Aorta (tissue), 5 donors: ENCODE measurements at places on chromosomes 13 and 19. TPM values are rescaled to one million over a fixed set of nuclear protein-coding genes. Genes with fewer than 3 reads are reported as not detected.
A peak's percentile ranks its signal among the peaks of the same experiment; 100 is the strongest.

DNA sequence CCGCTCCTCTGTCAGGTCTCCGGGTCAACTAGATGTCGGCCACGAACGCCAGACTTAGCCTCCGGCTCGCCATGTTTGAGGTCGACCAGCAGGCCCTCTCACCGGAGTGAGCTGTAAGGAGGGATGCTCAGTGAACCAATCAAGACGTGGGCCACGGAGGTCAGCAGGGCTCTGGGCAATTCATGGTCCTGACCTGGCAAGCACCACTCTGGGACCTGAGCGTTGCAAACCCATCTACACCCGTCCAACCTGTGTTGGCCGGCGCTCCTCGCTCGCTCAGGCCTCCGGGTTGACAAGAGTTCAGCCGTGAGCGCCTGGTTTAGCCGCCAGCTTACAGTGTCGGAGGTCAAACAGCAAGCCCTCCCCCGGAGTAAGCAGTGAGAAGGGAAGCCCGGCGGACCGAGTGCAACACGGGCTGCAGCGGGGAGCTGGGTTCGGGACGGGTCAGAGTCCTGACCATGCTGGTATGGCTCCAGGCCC, 1361.9 kb downstream of the UQCRFS1 start:
- H3K27me3 ChIP-seq: no peaks in the 10 kb centered on the region
- H3K27ac ChIP-seq: no peak overlapping the region
- no peak for DNase-seq
- H3K4me3 ChIP-seq: no peak overlapping the region

DNA sequence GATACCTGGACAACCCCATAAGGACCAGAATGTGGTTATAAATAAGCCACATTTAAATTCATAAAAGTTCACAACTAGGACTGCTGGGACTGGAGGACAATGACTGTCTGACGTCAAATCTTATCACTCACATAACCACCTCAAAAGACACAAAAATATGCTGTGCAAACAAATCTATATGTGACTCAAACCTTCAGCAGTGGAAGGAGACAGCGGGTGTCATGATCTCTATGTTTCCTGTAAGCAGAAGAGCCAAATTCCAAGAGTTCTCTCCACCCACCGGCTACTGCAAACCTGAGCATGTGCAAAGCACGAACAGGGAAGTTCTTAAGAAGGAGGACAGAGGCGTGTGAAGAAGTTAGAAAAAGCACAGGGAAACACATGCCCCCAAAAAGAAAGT, 113.2 kb downstream of the MYCBP2 start:
- no peak overlapping the region for H3K4me3 ChIP-seq
- DNase-seq: no peak
- H3K36me3 ChIP-seq: peaks cover 5% of the 10 kb centered on the region

- H3K36me3 ChIP-seq: no peaks in the 10 kb centered on the region
- H3K27ac ChIP-seq: no peak overlapping the region
Observed at GRCh38 chr13:59024434-59024833, 1139.3 kb downstream of the DIAPH3 start.

GRCh38 chr19:49502866-49503581, 6.8 kb downstream of the RPS11 start:
- H3K36me3 ChIP-seq: no peaks in the 10 kb centered on the region
- H3K4me1 ChIP-seq: no peaks in the 10 kb centered on the region
- no peak overlapping the region for H3K4me3 ChIP-seq
- H3K27ac ChIP-seq: no peak overlapping the region
- no peak for DNase-seq

DNA sequence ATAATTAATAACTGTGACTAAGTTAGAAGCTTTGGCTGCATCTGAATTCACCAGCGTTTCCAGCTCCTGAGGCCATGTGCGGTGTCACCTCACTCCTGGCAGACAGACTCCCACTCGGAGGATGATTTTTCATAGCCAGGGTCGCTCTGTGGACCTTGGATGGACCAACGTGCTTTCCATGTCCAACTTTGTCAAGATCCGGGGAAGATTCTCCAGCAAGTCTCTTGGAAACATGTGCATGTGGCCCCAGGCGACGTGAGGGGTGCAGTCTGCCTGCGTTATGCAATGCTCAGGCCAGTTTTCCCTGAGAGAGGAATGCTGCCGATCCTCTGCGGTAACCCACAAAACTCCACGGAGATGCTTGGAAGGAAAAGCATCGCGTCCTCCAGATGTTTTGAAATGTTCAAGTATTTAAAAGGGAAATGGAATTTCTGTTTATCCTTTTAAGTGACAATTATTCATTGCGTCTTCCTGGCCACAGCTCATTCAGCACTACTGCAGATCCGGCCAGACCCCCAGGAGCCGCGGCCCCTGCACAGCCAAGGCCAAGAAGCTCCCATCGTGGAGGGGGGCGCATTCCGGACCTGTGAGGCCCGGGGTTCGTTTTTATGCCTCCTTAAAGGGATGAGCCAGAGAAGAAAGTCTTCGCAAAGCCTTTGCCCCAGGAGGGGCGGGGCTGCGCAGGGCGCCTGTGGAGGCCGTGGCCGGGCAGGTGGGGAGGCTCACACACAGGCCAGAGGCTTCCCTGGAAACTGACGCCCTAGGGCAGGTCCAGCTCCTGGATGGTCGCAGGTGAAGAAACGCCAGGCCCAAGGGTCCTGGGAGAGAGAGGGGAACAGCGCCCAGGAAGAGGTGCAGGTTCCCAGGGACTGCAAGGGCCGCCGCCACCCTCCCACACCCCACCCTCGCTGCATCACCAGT, 46.0 kb downstream of the C13orf46 start:
- no peak overlapping the region for H3K27ac ChIP-seq
- H3K4me1 ChIP-seq: no peaks in the 10 kb centered on the region
- H3K4me3 ChIP-seq: no peak overlapping the region
- no peaks in the 10 kb centered on the region for H3K27me3 ChIP-seq
- DNase-seq: peak; percentile 80

DNA sequence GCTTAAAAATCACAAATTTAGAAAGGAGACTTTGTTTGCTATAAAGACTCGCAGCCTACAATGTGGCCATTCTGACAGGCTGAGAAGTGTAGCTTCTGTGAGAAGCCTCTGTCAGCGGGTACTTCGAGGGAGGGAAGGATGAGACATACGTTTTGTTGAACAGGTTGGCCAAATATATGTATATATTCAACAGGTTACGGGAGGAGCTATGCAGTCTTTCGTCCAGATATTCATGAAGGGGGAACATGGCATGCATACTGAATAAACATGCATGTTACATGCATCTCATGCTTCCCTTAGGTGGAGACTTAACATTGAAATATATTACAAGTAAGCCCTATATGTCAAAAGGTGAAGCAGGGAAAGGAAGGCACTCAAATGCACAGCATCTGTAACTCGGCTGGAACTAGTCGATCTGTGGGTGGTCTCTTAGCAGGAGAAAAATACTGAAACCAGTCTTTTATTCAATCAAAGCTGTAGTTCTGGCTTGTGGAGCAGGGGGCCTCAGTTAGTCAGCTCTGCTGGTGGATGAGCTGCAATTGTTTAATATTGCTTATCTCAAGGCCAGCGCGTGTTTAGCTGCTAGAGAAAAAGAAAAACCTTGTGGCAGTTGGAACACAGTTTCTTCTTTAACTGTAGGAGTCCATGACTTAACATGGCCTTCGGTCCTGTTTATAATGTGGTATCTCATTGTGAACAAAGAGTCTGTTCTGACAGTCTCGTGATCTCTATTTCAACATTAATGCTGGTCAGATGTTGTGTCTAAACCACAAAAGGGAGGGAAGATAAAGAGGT, 94.3 kb downstream of the FAM216B start:
- no peak for DNase-seq
- H3K36me3 ChIP-seq: no peaks in the 10 kb centered on the region
- no peak overlapping the region for H3K27ac ChIP-seq
- no peaks in the 10 kb centered on the region for H3K27me3 ChIP-seq

- peaks cover 2% of the 10 kb centered on the region for H3K4me1 ChIP-seq
- no peaks in the 10 kb centered on the region for H3K27me3 ChIP-seq
- H3K27ac ChIP-seq: no peak overlapping the region
- DNase-seq: no peak
- H3K4me3 ChIP-seq: no peak overlapping the region
Observed at GRCh38 chr13:29537736-29538651, 57.5 kb downstream of the SLC7A1 start.

DNA sequence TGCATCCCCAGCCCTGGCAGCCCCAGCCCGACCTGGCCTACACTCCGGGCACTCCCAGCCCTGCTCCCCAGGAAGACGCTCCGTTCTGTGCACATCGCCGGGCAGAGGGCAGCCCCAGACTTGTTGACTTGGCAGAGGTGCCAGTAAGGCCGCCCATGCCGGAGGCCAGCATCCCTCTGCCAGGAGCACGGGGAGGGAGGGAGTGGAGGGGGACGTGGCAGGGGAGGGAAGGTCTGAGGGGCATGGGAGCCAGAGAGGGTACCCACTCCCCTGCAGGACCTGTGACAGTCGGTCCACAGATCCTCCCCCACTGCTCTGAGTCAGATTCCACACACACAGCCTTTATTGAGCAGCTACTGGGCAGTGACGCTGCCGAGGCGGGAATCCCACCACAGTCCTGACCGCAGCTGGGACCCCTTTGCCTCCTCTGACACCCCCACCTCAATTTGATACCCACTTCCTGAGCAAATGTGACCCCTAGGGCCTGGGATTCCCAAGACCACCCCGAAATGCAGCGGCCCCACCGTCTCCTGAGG, 1.9 kb upstream of the NKPD1 start:
- no peaks in the 10 kb centered on the region for H3K36me3 ChIP-seq
- H3K27ac ChIP-seq: no peak overlapping the region
- no peaks in the 10 kb centered on the region for H3K27me3 ChIP-seq

GRCh38 chr19:11971041-11971440, 6.2 kb downstream of the ZNF763 start:
- H3K27me3 ChIP-seq: no peaks in the 10 kb centered on the region
- peaks cover 3% of the 10 kb centered on the region for H3K36me3 ChIP-seq
- no peak for DNase-seq
- H3K4me3 ChIP-seq: no peak overlapping the region
- no peaks in the 10 kb centered on the region for H3K4me1 ChIP-seq

DNA sequence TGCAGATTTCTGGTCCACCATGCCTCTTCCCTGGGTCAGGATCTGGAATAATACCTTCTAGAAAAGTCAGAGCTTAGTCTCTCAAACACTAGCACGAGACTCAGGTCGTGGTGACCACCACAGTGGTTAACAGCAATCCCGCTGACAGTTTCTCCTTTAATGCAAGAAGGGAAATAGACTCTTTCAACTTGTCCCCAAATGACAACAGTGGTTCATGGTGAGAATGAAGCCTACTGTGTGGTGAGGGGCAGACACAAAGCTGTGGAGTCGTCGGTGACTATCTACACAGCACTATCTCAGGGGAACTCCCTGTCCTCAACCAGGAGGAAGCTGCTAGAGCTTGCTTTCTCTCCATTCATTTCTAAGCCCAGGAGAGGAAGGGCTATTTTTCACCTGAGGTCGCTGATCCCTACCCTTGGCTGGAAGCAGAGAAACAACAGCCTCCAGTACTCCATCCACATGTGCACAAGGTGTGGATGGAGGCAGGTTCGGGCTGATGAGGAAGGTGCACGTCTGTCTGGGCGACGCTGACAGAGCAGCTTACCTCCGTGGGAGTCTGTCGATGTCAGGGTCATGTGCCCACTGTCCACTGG, 72.4 kb downstream of the STK24 start:
- no peaks in the 10 kb centered on the region for H3K27me3 ChIP-seq
- no peaks in the 10 kb centered on the region for H3K36me3 ChIP-seq
- DNase-seq: no peak
- H3K4me3 ChIP-seq: no peak overlapping the region
- no peak overlapping the region for H3K27ac ChIP-seq
- H3K4me1 ChIP-seq: peaks cover 8% of the 10 kb centered on the region

- no peaks in the 10 kb centered on the region for H3K27me3 ChIP-seq
- no peak overlapping the region for H3K4me3 ChIP-seq
- peak; percentile 95 for DNase-seq
- no peak overlapping the region for H3K27ac ChIP-seq
- no peaks in the 10 kb centered on the region for H3K4me1 ChIP-seq
- H3K36me3 ChIP-seq: no peaks in the 10 kb centered on the region
Observed at GRCh38 chr19:47247308-47247990, 8.9 kb upstream of the CCDC9 start.

GRCh38 chr13:111922086-111922485, 144.9 kb upstream of the SOX1 start:
- H3K4me3 ChIP-seq: no peak overlapping the region
- H3K27me3 ChIP-seq: no peaks in the 10 kb centered on the region
- no peak overlapping the region for H3K27ac ChIP-seq
- H3K4me1 ChIP-seq: no peaks in the 10 kb centered on the region

- H3K4me1 ChIP-seq: no peaks in the 10 kb centered on the region
- H3K27ac ChIP-seq: no peak overlapping the region
- DNase-seq: no peak
- H3K27me3 ChIP-seq: no peaks in the 10 kb centered on the region
Observed at GRCh38 chr13:85729296-85729695, 69.9 kb downstream of the SLITRK6 start.

DNA sequence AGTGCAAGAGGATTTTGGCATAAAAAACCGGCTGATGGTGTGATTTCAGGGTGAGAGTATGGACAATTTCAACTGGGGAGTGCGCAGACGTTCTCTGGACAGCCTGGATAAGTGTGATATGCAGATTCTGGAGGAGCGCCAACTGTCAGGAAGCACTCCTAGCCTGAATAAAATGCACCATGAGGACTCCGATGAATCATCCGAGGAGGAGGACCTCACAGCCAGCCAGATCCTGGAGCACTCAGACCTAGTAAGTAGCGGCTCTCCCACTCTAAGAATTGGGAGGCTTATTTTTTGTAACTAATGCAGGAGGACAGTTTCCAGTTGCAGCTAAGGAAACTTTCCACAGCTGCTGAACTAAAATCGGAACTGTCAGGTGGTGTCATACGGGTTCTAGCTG, 53.6 kb downstream of the ZAR1L start:
- DNase-seq: peak; percentile 77
- peaks cover 6% of the 10 kb centered on the region for H3K4me1 ChIP-seq
- no peaks in the 10 kb centered on the region for H3K27me3 ChIP-seq
- H3K36me3 ChIP-seq: no peaks in the 10 kb centered on the region

DNA sequence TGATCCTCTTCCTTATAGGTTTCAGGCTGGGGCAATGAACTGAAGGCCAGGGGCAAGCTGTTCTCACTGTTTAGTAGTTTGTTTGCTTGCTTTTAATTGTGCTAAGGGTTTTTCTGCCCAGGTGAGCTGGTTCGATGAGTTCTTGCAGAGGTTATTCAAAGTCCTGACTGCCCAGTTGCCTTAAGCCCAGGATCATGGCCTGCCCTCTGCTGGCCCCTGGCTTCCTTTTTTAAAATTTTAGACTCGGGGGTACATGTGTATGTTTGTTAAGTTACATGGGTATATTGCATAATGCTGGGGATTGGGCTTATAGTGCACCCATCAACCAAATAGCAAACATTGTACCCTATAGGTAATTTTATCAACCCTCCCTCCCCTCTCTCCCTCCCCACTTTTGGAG, 65.7 kb downstream of the ZNF536 start:
- no peak overlapping the region for H3K4me3 ChIP-seq
- no peaks in the 10 kb centered on the region for H3K4me1 ChIP-seq
- H3K36me3 ChIP-seq: no peaks in the 10 kb centered on the region
- H3K27me3 ChIP-seq: no peaks in the 10 kb centered on the region

- H3K4me3 ChIP-seq: no peak overlapping the region
- H3K4me1 ChIP-seq: no peaks in the 10 kb centered on the region
- H3K27ac ChIP-seq: no peak overlapping the region
Observed at GRCh38 chr19:947707-948539, 22.1 kb downstream of the ARID3A start.

DMKN gene
- total RNA-seq: 27.1 TPM

ATP13A1 gene
- total RNA-seq: 53.6 TPM

FFAR3 gene
- total RNA-seq: 0.39 TPM

ZNF428 gene
- total RNA-seq: 34.6 TPM
